ENCODE measurements at places on chromosomes 5 and 9.

DNA sequence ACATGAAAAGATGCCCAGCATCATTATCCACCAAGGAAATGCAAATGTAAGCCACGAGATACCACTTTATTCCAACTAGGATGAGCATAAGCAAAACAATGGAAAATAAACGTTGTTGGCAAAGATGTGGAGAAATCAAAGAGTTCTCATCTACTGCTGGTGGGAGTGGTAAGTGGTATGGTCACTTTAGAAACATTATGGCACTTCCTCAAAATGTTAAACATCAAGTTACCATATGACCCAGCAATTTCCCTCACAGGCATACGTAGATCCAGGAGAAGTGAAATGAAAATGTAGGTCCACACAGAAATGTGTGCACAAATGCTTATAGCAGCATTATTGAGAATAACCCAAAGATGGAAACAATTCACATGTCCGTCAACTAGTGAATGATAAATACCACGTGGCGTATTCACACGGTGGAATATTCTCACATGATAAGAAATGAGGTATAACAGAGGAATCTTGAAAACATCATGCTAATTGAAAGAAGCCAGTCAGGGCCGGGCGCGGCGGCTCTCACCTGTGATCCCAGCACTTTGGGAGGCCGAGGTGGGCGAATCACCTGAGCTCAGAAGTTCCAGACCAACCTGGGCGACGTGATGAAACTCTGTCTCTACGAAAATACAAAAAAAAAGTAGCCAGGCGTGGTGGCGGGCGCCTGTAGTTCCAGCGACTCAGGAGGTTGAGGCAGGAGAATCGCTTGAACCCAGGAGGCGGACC, 16.4 kb upstream of the FLT4 start:
- DNase-seq: no peak

DNA sequence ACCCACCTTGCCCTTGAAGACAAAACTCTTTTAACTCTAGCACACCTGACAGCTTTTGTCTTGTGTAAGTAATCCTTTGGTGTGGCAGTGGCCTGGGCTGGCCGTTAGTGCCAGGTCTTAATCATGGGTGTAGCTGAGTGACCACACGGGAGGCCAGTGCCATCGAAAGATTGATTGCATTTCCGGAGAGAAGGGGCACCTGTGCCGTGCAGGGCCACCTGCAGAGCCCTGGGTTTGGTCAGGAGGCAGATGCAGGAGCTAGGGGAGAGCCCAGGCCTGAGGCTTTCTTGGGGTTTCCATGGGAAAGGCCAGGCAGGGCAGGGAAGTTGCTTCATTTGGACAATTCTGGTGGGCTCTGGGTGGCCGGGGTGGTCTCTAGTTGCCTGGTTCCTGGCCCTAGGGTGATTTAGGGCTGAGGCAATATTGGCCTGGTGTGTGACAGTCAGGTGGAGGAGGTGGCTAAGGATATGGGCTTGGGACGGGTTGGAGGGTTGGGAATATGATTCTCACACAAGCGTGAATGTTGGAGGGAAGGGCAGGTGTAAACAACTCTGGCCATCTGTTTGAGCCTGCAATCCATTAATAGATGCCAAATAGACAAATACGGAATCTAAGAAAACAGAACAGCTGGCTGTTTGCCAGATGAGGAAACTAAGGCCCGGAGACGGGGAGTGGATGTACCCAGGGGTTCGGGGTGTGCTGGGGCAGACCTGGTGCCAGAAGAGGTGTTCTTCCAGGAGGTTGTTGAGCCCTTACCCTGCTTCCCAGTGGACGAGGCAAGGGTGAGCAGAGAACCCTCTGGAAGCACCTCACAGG, 4.6 kb downstream of the DBH start:
- no peak for DNase-seq

- no peak for DNase-seq
Measured at GRCh38 chr9:86353655-86354010, 577 bp downstream of the TUT7 start.

DNA sequence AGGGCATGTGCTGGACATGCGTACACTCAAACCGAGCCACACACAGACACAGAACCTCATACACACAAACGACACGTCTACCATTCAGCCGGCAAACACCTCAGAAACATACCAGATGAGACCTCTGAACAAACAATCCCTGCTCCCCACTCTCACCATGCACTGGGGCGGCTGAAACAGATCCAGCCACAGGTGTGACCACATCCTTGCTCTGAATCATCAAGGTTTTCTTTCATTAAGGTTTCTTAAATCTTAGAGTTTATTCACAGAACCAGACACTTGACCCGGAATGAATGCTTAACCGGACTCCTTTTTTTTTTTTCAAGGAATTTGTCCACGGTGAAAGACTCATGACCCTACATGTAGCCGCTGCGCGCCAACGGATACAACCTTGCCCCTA, 26.2 kb downstream of the TERT start:
- no peak for DNase-seq

DNA sequence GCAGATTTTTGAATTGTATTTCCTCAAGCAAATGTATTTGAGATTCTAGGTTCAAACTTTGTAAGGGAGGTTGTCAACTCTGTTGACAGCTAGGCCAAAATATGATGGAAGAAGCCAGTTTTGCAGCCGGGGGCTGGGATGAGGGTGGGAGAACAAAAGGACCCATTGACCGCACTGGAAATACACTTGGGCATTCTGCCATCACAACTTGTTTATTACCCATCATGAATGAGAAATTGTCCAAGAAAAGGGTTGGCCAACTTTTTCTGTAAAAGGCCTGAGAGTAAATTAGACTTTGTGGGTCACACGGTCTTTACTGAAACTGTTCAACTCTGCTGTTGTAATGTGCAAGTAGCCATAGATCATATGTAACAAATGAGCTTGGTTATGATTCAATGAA, 221.3 kb upstream of the KLF9 start:
- DNase-seq: no peak

DNA sequence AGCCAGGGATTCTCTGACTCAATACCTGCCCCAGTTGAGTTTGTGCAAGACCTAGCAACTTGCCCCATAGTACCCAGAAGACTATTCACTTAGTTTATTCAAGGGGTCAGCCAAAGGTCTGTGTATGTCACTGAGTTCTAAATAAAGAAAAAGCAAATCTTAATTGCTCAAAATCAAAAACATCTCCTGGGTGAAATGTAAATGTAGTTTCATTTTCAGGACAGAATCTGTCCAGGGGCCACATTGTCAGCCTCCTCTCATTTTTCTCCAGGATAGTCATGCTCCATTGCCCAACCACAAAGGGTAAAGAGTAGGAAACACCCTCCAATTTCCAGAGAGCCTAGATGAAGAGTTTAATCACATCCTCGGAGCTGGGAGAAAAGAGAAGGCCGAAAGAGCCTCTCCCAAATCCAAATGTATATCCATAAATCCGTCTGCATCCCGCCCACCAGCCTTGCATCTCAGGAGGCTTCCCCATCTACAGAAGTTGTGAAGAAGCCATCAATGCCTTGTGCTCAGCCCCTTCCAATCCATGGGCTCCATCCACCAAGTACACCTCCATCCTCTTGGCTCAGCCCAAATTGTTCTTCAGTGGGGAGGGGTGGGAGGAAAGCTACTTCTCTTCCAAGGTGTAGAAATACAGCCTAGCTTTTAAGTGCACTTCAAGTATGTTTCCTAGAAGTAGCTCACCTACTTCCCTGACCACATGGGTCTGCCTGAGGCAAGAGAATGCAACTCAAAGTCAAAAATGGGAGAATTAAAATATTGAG, 26.9 kb downstream of the ADAM19 start:
- no peak for DNase-seq

DNA sequence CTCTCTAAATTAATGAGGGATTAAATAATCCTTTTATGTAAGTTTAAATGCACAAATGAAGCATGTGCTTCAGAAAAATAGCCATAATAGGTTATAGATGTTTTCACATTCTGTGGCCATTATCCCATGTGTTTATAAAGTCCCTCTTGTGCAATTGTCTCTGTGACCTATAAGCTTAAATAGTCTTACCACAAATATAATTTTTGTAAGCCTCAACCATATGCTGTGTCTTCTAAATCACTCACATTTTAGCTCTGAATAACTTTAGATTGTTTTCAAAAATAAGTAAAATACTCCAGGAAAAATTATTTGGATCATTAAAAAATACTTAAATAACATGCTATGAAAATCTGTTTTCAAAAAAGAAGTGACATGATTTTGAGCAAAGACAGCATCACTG, 1894.7 kb downstream of the MAT2B start:
- DNase-seq: no peak

DNA sequence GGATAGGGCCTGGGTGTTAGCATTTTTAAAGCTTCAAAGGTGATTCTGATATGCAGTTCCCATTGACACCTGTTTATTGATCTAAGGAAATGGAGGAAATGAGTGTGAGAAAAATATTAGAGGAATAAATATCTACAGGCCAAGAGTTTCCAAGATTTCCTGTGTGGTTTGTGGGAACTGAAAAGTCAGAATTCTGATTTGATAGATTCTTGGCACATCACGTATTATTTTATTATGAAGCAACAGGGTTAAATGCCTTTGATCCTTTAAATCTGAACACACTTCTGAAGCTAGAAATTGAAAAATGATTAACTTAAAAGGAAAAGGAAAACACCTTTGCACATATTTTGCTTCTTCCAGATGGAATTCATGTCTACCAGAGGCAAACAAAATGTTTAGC, 113.7 kb downstream of the CD180 start:
- no peak for DNase-seq

DNA sequence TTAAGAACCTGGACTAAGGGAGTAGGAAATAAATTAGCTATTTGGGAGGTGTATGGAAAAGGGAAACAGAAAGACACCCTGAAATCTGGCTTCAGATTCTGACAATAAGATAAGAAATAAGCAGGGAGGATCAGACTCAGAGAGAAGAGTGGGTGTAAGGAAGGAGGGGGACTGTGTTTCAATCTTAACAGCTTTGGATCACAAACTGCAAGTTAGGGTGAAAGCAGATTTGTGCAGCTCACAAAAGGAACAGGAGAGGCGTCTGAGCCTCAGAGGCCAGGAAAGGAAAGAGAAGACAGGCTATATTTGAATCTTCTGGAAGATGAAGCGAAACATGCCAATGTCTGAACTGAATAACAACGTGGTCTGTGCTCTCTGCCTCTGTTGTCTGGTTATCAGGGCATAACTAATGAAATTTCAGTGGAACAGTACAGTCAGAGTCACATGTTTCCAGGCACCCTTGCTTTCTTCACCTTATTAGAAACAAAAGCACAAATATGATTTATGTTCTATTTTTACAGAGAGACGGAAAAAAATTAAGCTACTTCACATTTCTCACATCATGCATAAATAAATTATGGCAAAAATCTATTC, 26.6 kb downstream of the SGTB start:
- no peak for DNase-seq

DNA sequence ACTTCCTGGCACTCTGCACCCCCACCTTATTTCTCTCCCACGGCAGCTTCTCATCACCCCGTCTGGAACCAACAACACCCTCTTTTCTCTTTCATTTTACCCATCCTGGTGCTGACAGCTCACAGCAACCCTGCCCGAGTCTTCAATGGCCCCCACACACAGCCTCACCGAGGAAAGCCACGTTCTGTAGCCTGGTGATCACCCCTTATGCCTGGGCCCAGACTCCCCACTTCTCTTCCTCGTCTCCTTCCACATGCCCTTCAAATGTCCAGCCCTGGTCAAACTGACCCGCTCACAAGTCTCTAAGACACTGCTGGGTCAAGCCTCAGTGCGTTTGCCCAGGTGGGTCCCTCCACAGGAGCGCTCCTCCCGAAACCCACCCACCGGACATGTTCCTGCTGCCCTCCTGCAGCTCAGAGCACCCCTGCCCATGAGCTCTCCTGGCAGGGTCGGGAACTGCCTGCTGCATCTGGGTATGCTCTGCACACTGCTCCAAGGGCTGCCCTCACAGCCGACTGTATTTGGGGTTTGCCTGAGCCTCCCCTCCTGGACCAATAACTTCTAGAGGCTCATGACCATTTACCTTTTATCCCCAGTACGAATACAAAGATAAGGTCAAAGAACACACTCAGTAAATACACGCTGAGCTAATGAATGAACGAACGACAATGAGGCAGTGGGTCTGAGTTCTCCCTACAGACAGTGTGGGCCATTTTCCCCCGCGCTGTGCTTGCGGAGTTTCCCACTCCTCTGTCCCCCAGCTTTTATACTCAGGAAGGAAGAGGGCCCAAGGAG, 154.7 kb upstream of the PHYKPL start:
- DNase-seq: no peak

- DNase-seq: no peak
Measured at GRCh38 chr5:39494534-39494933, 69.8 kb upstream of the DAB2 start.

GRCh38 chr5:73137563-73138530, 17.5 kb downstream of the TMEM171 start:
- DNase-seq: no peak

DNA sequence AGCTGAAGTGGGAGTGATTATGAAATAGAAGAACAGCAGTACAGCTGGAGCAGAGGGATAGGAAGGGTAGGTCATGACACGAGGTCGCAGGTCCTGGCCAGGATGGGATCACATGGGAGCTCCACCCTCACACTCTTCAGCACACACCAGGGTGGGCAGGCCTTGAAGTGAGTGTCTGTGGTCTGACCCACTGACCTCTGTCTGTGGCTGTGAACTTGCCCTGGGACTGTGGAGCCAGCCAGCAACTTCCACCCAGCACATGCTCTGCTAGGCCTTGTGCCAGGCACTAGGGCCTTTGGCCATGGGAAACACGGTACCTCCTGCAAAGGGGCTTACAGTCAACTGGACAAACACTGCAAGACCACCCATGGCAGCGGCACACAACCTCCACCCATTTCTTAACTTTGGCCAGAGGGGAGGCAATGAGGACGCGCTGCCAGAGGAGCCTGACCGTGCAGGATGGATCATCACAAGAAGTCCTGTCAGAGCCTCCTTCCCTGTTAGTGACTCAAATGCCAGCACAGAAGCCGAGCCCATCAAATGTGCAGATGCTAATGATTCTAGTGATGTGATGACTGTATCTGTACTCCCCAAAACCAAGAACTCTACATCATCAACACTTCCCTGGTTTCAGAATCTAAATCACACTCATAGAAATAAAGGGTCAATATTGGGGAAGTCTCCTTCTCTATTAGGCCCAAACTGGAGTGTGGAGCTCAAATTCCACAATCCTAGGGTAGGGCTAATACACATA, 113.6 kb downstream of the DPYSL3 start:
- no peak for DNase-seq

- DNase-seq: peak; percentile 52
Measured at GRCh38 chr5:139633295-139634027, 14.7 kb upstream of the CXXC5 start.

DNA sequence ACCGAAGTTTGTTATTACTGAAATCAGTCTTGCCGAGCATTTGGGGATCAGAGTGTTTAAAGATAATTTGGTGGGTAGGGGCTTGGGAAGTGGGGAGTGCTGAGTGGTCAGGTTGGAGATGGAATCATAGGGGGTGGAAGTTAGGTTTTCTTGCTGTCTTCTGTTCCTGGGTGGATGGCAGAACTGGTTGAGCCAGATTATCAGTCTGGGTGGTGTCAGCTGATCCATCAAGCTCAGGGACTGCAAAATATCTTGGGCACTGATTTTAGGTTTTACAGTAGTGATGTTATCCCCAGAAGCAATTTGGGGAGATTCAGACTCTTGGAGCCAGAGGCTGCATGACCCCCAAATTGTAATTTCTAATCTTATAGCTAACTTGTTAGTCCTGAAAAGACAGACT, 5.4 kb upstream of the ANKRD31 start:
- no peak for DNase-seq

All from activated CD4-positive, alpha-beta T cell treated with anti-CD3 and anti-CD28 coated beads for 1 hour (primary cell).